NCI-H748 treated with DMSO at 0.1 percent for 48 hours (cell line): ENCODE measurements at places on chromosomes 3 and 15.

GRCh38 chr3:74897006-74897405 lies 282.5 kb upstream of the CNTN3 start:
- peak; percentile 30 for DNase-seq

GRCh38 chr3:46970391-46971091 lies 6.0 kb downstream of the CCDC12 start:
- DNase-seq, result no peak

- no peak for DNase-seq
Observed at GRCh38 chr3:110733045-110733444, 338.6 kb upstream of the NECTIN3 start.

GRCh38 chr15:99568625-99569352 lies 3.0 kb downstream of the MEF2A start:
- no peak for DNase-seq

DNA sequence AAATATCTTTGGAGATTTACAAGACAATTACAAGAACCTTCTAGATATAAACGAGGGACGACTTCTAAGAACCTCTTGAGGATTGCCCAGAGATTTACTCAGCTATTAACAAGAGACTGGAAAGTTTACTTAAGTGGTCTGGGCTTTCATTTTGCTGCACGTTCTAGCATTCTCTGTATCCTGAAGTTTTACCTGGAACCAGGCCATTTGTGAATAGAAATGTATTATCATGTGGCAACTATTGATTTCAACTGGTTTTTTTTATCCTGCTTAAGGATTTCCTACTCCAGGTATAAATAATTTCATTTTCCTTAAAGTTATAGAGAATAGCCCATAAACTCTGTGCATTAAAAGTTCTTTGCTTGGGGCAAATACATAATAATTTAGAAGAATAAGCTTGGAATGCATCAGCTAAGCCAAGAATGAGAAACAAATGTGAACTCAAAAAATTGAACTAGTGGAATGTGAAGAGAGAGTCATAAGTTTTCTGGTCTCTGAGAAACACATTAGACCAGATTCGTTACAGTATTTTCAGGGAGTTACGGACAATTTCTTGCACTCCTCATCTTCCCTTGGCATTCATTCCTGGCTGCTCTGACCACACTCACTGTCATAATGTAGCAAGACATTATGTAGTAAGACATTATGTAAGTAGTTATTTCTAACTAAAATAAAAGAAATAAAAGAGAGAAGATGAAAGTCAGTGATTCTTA lies 1.3 kb downstream of the AQP9 start:
- no peak for DNase-seq
